ENCODE measurements at places on chromosomes 4 and X.

- no peak for DNase-seq
Observed at GRCh38 chr4:1974840-1975239, 33.9 kb downstream of the NELFA start.

DNA sequence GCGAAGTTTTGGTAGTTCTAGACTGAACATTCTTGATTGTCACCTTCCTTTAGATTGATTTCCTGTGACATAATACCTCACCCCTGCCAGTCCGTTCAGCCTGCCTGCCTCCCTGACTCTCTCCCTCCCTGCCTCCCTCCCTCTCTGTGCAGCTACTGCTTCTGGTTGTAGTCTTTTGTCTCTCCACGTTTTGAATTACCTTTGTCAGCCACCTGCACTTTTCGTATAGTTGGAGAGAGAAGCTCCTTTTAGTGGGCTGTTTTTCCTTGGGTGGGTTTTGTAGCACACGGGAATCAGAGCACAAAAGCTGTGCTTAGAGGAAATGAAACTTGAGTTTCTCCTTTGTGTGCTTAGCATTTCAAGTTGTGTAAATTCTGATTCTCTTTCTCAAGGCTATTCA lies 32.6 kb upstream of the MSMO1 start:
- no peak for DNase-seq

DNA sequence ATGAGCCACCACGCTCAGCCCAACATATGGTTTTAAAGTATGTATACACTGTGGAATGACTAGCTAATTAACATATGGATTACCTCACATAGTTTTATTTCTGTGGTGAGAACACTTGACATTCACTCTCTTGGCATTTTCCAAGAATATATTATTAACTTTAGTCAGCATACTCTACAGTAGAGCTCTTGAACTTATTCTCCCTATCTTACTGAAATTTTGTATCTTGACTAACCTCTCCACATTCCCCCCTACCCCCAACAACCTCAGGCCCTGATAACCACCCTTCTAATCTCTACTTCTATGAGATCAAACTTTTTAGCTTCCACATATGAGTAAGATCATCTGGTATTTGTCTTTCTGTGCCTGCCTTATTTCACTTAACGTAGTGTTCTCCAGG lies 38.6 kb upstream of the AGA start:
- DNase-seq = no peak

- no peak for DNase-seq
Observed at GRCh38 chrX:53022381-53022780, 26.2 kb upstream of the GPR173 start.

DNA sequence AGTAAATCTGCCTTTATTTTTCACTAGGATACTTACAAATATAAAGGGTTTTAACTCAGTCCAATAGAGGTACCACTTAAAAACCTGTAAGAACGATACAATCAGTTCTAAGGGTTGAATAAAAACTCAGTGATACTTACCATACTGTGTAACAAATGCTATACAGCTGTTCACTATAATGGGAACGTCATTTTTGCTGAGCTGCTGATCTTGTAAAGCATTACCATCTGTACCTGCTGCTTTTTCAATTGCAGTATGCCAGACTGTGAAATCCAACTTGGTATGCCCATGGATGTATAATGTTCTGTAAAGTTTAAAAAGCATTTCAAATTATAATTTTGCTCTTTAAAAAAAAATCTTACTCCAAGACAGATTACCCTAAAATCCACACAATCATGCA lies 111.2 kb downstream of the ARAP2 start:
- no peak for DNase-seq

- DNase-seq = no peak
Observed at GRCh38 chr4:176230836-176231235, 35.5 kb upstream of the SPATA4 start.

DNA sequence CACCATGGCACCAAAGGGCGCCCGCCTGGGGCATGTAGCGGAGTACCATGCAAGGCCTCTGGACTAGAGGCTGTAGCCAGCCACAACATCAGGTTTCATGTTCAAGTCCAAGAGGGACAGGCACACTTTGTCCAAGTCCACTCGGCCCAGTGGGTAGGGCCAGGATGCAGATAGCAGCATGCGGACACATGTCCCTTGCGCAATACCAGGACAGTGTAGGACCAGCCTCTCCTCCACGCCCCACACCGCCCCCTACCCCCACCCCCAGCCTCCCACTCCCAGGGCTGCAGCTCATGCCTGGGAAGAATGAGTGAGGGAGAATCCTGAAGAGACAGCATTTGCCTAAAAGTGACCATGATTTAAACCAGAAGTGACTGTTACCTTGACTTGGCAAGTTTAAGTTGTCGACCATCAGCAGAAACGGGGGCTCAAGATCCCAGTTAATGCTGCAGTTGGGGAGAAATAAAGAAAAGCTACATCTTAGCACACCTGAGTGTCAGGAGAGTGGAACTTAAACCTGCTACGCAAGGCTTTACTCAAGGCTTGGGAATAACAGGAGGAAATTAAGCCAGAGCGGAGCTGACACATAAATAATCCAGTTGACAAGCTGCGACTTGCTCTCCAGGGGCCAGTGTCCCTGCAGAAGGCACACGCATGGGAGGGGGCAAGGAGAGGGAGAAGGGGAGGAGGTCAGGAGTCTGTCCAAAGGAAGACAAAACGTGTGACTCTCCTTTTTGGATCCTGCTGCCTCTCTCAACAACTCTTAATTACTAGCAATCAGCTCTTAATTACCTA lies 221.7 kb downstream of the BCOR start:
- no peak for DNase-seq

- no peak for DNase-seq
Observed at GRCh38 chr4:151356510-151356909, 31.1 kb upstream of the SH3D19 start.

DNA sequence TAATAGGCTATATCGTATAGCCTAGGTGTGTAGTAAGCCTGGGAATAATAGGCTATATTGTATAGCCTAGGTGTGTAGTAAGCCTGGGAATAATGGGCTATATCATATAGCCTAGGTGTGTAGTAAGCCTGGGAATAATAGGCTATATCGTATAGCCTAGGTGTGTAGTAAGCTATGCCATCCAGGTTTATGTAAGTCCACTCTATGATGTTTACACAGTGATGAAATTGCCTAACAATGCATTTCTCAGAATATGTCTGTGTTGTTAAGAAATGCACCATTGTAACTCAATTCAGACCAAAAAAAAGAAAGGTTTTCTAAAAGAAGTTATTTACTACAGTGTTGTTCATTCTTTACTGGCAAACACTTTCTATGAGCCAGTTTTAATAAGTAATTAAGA lies 1387.2 kb downstream of the STIM2 start:
- no peak for DNase-seq

DNA sequence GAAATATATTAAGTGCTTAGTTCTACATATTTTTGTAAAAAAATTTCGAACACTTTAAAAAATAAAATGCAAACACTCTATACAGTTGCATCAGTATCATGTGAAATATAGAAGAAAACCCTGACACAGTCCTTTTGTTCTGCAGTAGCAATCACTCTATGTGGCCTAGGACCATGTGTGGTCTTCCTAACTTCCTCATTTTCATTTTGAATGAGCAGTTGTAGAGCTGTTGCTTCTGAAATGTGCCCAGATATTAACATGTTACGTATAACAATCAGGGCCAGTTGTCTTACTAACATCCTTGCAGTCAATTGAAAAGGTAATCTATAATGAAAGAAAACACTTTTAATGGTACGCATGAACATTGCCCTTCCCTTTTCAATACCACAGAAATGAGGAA lies 107.9 kb downstream of the ZNF827 start:
- no peak for DNase-seq

DNA sequence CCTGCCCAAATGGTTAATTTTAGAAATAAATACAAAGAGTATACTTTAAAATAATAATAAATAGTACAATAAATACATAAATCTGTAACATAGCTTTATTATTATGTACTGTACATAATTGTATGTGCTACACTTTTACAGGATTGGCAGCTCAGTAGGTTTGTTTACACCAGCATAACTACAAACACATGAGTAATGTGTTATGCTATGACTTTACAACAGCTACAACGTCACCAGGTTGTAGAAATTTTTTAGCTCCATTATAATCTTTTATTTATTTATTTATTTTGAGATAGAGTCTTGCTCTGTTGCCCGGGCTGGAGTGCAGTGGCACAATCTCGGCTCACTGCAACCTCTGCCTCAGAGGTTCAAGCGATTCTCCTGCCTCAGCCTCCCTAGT lies 31.8 kb downstream of the RNF150 start:
- DNase-seq = no peak

- no peak for DNase-seq
Observed at GRCh38 chr4:87053176-87053658, 118.4 kb downstream of the AFF1 start.

DNA sequence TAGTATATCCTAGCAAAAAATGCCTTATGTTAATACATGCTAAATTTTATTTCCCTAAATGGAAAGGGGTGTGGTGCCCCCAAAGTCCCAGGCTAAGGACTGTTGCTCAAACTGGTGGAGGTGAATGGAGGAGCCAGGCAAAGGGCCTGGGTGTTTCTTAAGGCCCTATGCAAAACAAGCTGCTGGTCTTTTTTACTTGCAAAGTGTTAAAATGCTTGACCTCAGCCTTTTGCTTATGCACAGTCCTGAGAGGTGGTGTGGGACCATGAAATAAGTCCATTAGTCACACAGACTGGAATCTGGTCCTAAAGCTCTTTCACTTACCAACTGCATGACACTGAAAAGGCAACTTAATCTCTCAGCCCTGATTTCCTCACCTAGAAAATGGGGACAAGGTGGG lies 223.5 kb upstream of the MBNL3 start:
- no peak for DNase-seq

DNA sequence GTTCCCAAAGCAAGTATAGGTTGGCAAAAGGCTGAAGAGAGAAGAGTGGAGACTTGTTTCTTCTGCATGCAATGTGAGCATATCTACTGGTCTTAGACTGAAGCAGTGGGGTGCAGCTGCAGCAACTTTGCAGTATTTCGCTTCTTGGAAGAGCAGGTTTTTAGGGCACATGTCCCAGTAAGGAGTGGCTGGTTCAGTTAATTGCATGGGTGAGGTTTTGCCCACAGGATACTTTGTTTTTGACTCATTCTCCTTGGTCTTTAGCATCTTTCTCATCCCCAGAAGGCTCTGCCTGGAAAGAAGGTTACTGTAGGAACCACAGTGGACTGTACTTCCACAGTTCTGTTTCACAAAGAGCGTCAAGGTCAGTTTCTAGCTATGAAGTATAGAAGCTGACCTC lies 68.0 kb upstream of the NR3C2 start:
- DNase-seq = no peak

DNA sequence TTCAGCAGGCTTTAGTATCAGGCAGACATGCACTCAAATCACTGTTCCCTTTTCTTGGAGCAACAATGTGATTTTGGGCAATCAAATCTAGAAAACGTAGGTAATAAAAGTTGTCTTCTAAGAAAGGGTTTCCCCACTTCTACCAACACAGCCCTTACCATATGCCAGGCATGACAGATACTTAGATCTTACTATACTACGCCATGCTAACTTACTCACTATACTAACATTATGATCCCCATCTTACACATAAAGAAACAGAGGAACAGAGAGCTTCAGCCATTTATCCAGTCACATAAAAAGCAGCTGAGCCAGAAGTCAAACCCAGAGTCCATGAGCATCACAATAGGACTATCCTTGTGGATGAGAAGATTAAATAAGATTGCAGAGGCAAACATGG lies 9.2 kb downstream of the TXK start:
- DNase-seq = no peak

GRCh38 chrX:39398963-39399261 lies 597.7 kb downstream of the MID1IP1 start:
- DNase-seq = no peak

DNA sequence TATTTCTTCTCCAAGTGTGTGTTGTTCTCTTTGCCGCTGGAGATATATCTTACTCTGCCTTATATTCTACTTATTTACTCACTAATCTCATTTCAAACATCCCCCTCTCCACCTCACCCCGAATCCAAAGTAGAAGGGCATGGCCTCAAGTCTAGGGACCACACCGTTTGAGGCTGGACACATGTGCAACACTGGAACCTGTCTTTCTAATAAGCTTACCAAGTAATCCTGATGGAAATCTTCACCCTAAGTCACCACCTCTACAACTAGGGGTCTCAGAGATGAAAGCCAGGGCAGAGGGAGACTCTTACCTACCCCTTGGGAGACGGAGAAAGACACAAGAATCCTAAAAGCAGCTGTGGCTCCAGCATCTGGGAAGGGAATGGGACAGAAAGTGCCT lies 6.0 kb downstream of the PROM1 start:
- DNase-seq = no peak

DNA sequence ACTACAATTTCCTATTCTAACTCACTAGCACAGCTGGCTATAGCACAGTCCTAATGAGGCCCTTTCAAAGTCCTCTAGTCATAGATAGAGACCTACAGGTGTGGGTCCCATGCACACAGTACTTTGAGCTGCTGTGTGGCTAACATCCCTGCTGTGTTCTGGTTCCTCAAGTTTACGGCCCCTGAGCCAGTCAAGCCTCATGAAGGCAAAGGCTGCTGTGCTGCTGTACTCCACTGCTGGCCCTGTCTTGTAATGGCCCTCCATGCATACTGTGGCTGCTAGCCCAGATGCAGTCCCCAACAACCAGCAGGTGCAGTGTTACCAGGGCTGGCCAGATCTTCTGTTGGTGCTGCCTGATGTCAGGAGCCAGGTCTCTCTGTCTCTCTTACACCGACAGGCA lies 23.4 kb upstream of the ENPEP start:
- no peak for DNase-seq

- no peak for DNase-seq
Observed at GRCh38 chrX:45435481-45435880, 234.8 kb upstream of the DIPK2B start.

DNA sequence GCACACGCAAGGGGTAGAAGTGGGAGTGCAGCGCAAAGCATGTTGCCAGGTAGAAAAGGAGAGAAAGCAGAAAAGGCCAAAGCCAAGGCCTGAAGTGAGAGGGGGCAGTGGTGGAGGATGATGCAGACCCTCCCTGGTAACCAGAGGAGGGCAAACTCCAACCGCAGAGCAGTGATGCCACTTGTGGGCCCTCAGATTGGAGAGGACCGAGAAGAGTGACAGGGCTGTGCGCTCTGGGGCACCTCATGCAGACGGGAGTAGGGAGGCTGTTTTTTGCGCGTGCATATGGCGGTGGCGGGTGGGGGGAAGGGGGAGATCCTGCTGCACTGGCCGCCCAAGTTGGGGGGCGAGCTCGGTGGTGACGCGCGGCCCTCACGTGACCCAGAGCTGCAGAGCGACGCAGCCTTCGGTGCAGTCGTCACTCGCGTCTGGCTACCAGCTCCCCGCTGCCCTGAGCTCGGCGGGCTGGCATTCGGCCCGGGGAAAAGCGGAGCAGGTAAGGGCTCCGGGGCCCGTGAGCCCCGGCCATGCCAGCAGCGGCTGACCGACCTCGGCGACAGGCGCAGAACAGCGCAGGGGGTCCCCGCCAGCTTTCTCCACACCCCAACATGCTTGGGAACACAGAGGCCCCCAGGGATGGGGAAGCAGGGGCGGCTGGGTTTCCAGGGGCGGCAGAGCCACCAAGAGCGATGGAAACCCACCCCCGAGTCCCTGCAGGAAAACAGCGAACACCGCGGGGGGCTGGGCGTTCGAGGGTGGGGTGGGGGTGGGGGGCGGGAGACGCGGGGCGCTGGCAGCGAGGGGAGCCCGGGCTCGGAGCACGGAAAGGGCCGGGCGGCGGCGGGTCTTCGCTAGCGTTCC lies at the start of gene BEX3:
TSS of gene BEX3 (plus strand) at position 421 of the 861 bp plus-strand sequence. CDS start 984 bp downstream, outside the sequence.
- DNase-seq = peak; percentile 10

Data from stimulated activated naive CD4-positive, alpha-beta T cell treated with Interleukin-2 at 50 U/mL for 16 hours (primary cell).